ENCODE measurements at places on chromosomes 3 and 15.

DNA sequence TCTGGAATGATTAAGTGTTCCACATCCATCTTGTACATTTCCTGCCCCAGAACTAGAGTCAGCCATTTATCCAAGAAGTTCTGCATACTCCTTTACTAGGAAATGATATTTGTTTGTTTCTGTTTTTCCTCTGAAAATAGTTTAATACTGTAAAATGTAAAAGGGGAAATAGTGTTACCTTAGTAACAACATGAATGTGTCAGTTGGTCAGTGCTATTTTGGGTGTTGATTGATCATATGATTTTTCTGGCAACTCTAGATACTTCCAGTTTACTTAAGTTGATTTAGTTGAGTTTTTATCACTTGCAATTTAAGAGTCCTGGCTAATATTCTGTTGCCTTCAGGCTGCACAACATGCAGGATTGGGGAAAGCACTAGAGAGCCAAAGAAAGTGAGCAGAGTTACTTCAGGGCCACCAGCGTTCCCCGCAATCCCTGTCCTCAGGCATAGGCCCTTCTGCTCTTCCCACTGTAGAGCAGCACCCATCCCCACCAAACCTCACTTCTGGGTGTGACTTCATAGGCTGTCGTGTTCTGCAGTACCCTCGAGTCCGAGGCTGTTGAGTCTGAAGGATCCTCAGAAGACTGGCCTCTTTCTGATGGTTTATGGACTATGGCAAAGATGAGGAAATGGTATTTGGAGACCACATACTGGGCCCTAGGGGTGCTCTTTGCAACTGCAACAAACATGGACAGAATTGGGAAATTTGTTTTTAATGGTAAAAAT is 69.0 kb downstream of the CHD2 start:
- no peak for DNase-seq

GRCh38 chr15:94744080-94744793 is 512.9 kb downstream of the MCTP2 start:
- DNase-seq: no peak

GRCh38 chr15:77036537-77037387 is 34.1 kb downstream of the TSPAN3 start:
- DNase-seq: no peak

DNA sequence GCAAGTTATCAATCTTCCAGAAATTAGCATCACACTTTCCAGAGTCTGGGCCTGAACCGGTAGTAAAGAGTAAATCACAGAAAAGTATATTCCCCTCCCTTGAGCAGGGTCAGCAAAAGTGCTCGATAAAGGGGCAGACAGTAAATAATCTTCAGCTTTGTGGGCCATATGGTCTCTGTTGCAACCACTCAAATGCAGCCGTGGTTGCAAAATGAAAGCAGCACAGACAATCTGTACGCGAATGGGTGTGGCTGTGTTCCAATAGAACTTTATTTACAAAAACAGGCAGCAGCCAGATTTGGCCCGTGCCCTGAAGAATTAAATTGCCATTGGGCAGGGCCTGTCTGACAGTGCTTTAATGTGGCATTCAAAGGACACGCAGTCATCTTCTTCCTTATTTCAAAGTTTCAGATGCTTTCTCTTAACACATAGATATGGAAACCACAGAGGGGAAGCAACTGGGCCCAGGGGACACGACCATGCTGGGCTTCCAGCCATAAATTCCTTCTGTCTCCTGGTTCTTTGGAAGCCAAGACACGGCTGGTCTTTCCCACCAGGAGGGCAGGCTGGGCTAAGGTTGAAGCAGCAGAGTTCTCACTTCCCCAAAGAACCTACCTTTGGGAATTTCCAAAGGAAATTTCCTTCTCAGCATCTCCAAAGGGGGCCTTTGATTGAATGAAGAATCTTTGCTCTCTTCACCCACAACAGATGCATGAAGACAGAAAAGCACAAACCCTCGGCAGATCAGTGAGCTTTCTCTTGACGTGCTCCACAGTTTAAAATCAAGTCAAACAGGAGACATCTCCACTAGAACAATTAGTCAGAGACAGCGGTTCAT is 489.8 kb upstream of the PROK2 start:
- peak; percentile 73 for DNase-seq

DNA sequence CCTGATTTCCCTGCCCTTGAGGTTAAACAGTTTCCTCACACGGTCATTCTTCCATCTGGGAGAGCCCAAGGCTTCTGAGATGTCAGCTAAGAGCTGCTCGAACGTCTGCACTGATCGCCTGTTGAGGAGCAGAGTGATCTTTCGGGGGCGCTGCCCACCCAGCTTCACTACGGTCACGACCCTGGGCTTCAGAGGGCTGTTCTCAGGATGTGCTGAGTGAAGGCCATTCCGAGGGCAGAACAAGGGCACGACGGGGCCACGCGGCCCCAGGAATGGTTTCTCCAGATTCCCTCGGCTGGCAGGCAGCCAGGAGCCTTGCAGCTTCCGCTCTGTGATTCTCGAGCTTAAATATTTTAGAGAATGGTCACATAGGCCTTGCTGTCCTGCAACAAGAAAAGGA is 25.7 kb downstream of the DCLK3 start:
- DNase-seq: no peak

GRCh38 chr3:115164374-115165221 is 17.5 kb upstream of the ZBTB20 start:
- DNase-seq: no peak

- no peak for DNase-seq
These were observed 21.9 kb upstream of the APH1B start for GRCh38 chr15:63255489-63255990.

DNA sequence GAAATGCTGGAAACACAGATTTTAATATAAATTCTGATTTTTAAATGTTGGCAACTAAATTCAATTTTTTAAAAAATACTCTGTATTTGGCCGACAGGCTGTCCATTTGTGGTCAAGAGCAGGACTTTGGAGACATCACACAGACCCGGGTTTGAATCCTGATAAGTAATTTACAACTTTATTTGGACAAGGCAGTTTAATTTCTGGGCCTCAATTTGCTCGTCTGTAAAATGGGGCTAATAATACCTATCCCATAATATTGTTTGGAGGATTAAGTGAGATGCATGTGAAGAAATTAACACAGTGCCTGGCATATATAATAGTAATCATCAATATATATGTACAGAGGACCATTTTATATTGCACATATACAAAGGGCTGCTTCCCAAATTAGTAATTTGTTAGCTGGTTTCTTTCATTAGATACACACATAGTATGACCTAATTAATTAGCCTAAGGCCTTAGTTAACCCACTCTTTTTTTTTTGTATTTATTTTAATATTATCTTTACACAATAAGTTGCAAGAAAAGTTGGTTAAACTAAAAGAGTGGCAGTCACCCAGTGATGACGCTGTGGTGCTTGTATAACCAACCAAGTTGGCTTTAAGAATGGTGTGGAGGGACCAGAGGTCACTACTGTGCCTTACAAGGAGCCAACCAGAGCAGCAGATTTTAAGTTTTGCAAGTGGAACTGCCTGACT is 665 bp downstream of the PIGB start:
- DNase-seq: no peak

DNA sequence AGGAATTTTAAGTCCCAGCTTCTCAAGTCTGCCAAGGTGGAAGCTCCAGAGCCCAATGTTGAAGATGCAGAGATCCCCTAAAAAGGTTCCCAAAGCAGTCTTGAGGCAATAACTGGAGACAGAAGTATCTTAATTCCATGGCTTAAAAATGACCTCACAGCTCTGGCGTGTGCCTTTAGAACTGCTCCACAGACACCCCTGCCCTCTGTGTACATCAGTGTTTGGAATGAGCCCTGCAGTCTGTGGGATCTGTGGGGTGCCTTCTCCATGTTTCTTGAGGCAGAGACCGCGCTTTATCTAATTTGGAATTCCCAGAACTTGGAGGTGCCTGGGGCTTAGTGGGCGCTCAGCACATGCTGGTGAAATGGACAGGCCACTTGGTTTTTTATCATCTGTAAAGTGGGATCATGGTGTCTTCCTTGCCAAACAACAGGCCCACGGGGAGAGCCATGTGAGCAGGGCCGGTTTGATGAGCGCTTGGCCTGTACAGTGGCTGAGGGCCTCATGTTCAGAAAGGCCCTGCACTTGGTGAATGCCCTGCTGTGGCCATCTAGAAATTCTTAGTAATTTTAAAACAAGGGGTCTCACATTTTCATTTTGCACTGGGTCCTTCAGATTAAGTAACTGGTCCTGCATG is 7.1 kb downstream of the ITGA11 start:
- DNase-seq: no peak

GRCh38 chr15:57924598-57924997 is 140.9 kb downstream of the ALDH1A2 start:
- no peak for DNase-seq

DNA sequence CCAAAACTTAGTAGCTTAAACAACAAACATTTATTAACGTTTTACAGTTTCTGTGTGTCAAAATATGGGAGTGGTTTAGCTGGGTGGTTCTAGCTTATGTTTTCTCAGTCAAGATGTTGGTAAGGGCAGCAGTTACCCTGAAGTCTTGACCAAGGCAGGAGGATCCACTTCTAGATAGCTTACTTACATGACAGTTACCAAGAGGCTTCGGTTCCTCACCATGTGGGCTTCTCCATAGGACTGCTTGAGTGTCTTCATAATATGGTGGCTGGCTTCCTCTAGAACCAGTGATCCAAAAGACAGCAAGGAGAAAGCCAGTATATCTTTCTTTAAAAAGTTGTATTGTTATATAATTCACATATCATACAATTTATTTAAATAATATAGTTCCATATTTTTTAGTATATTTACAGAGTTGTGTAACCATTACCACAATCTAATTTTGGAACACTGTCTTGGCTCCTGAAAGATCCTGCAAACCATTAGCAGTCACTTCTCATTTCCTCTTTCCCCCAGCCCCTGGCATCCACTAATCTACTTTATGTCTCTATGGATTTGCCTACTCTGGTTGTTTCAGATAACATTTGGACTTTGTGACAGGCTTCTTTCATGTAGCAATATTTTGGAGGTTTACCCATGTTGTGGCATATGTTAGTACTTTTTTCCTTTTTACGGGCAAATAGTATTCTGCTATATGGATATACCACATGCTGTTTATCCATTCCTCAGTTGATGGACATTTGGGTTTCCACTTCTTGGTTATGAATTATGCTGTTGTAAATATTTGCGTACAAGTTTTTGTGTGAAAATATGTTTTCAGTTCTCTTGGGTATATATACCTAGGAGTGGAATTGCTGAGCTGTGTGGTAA is 33.3 kb downstream of the MAPK6 start:
- DNase-seq: no peak

DNA sequence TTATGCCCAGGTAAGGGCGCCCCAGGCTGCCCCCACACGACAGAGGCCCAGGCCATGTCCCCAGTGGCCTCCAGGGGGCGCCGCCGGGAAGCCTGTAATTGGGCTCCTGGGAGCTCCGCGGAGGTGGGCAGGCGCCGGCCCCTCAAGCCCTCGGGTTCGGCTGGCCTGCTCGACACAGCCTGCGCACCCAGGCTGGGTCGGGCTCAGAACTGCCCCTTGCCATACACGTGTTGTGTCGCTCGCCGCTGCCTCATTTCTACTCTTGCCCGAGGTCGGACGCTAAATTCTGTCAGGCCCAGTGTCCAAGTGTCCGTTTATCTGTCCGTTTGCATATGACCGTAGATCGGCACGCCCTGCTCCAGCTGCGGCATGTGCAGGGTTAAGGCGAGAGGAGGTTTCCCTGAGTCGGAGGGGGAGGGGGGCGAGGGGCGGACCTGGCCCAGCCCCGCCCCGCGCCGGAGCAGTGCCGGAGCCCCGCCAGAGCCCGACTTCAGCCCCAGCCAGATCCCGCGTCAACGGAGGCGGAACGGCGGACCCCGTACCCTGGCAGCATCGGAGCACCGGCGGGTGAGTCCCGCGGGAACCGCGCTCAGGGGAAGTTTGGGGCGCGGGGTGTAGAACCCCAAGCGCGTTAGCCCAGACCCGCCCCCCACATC is at the start of gene KLHDC8B:
Gene KLHDC8B, plus strand, starts transcription at position 480 of the 656 bp plus-strand sequence. CDS start 1,172 bp downstream, outside the sequence.
- peak; percentile 33 for DNase-seq

DNA sequence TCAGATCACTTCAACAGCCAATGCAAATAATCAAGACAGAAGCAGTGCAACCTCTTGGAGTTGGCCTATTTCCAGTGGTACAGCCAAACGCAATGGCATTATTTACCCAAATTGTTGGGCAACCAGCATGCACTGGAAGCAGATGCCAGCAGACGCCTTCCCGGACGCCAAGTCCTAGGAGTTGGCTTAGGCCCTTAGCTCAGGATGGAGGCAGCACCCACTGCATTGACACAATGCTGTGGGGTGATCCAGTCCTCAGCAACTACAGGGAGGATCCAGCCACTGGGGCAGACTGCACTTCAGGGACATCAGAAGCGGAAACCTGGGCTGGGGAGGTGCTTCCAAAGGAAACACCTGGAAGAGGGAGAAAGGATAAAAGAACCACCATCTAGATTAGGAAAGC is 290.4 kb downstream of the FAM43A start:
- no peak for DNase-seq

GRCh38 chr3:161854232-161854771 is 357.7 kb downstream of the OTOL1 start:
- no peak for DNase-seq

- no peak for DNase-seq
These were observed 117.5 kb downstream of the FAM174B start for GRCh38 chr15:92538115-92538514.

GRCh38 chr15:51642696-51643095 is 20.1 kb upstream of the DMXL2 start:
- no peak for DNase-seq

DNA sequence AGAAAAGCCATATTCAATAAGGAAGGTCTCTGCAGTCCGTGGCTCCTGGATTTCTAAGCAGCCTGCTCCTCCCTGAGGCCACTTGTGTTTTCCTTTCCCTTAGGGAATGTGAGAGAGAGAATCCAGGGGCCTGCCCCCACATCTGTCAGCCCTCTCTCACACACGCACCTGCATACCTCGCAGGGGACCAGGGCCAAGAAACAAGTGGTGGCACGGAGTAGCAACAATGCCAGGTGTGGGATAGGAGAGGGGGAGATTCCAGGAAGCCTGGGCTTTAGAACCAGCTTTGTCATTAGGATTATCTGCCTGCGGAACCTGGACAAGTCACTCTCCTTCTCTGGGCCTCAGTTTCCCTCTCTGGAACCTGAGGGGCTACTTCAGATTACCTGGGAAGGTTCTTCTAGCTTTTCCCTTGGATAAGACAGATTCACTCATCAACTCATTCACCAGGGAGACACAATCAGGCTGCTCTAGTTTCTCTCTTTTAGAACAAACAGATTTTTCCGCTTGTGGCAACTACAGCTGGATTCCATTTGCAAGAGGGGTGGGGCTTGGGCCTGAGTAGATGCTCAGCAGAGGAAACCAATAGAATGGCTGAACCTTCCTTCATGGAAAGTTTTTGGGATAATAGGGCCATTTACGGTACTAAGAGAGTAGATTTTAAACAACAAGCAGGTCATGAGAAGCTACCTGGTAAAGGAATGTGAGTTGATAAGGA is 19.5 kb downstream of the BCL6 start:
- no peak for DNase-seq

DNA sequence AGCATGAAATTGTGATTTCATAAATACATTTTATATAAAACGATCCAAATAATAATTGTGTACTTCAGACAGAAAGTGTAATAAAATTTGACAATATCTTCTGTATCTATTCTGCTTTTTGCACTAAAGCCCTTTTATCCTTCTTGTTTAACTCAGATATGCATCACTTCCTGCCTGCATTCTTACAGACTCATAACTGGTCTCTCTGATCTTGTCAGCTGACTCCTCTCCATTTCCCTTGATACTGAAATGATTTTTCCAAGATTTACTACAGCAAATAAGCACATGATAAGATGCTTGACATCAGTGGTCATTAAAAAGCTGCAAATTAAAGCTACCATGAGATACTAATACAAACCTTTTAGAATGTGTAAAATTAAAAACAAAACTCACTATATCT is 25.3 kb upstream of the SI start:
- no peak for DNase-seq

GRCh38 chr15:76942331-76942730 is 10.8 kb downstream of the RCN2 start:
- DNase-seq: no peak
